SK-N-SH (cell line): ENCODE measurements at places on chromosomes 1 and 21.

DNA sequence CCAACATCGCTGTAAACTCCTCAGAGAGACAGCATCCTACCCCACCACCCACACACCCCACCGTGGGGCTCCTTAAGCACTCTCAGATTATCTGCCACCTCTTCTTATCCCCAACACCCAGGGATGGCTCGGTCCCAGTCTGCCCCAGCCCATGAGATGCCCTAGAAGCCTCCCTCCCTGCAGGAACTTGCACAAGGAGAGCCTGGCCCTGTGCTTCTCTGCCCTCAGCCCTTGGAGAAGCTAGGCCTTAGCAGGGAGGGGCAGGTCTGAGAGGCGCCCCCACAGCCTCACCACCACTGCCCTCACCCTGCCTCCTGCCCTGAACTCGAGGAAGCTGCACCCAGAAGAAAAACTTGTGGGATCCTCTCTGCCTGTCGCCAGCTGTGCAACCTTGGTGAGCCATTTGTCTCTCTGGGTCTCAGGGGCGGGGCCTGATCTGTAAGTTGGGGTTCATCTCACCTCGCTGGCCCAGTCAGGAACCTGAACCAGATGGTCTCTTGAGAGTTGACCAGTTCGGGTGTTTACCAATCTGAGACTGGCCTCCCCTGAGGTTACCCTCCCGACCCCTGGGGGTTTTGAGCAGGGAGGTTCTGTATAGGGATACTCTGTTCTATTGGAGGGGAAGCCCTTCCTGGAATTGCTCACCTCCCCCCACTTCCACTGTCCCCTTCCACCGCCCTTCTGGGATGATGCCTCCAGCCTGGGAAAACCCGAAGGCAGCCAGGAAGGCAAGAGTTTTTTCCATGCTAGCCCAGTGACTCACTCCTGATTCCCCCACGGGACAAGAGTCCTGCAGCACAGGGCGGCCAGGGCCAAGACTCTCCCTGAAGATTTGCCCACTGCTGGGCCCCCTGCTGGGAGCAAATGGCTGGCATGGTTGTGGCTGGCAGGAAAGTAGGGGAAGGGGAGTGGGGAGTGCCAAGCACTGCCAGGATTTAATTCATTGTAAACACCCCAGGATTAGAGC, at the start of gene S100A3:
TSS of gene S100A3 (minus strand) at position 537 of the 967 bp plus-strand sequence. CDS start 773 bp downstream, outside the sequence.
- no peak for DNase-seq
- H3K27ac ChIP-seq, result peak within 1 kb of the TSS; percentile 91
- H3K4me1 ChIP-seq, result peaks cover 65% of the 10 kb centered on the region; the same call in 1 of the 2 replicates
- H3K27me3 ChIP-seq, result no peaks in the 10 kb centered on the region
- H3K36me3 ChIP-seq, result no peaks in the 10 kb centered on the region
- H3K4me3 ChIP-seq, result no peak within 1 kb of the TSS

- no peak overlapping the region for H3K27ac ChIP-seq
- H3K36me3 ChIP-seq, result peaks cover 71% of the 10 kb centered on the region
- DNase-seq, result no peak
- no peak overlapping the region for H3K4me3 ChIP-seq
- H3K4me1 ChIP-seq, result 0 out of 2 replicates have a peak, but pooled peaks cover 12% of the 10 kb centered on the region
Observed at GRCh38 chr21:34878940-34879339, 170.2 kb downstream of the RUNX1 start.

DNA sequence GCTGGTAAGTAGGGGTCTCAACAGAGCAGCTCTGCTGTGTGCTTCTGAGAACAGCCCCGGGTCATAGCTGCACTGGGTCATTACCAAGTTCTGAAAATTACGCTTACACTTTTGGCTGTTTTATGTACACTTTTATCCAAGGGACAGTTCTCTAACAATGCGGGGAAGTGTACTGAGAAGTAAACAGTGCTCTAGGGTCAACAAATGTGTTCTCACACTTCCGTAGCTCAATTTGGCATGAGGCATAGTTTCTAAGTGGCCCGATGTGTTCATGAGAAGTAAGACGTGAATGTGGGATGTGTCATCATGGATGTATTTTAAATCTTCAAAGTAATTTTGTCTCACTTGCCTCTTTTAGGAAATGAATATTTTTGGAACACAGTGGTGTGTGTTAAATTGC, 10.9 kb upstream of the VAMP3 start:
- no peak overlapping the region for H3K27ac ChIP-seq
- H3K27me3 ChIP-seq, result no peaks in the 10 kb centered on the region
- no peak for DNase-seq
- H3K4me1 ChIP-seq, result no peaks in the 10 kb centered on the region
- no peak overlapping the region for H3K4me3 ChIP-seq

GRCh38 chr1:23924601-23925000, 11.4 kb upstream of the CNR2 start:
- no peak overlapping the region for H3K27ac ChIP-seq
- H3K36me3 ChIP-seq, result no peaks in the 10 kb centered on the region
- no peaks in the 10 kb centered on the region for H3K27me3 ChIP-seq
- H3K4me1 ChIP-seq, result peaks cover 6% of the 10 kb centered on the region; the same call in 1 of the 2 replicates
- no peak for DNase-seq

GRCh38 chr1:162055062-162055461, 14.4 kb upstream of the NOS1AP start:
- no peak overlapping the region for H3K27ac ChIP-seq
- H3K27me3 ChIP-seq, result no peaks in the 10 kb centered on the region; the same call in 1 of the 2 replicates
- H3K4me1 ChIP-seq, result no peaks in the 10 kb centered on the region
- H3K4me3 ChIP-seq, result no peak overlapping the region
- no peaks in the 10 kb centered on the region for H3K36me3 ChIP-seq

DNA sequence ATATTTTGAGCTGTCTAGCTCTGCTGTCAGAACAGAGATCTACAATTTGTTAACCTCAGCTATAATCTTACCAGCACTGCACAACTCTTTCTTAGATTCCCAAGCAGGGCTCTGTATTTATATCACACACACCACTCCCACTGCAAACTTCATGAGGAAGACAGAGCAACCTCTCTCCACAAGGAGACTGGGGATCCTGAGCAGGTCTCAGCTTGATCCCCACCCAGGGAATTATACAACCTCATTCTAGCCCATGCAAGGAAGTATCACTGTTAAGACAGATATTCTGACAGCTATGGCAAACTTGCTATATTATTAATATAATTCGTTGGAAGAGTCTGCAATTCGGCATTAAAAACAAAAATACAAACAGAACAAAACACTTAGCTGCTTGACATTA, 40.4 kb downstream of the EGLN1 start:
- H3K4me3 ChIP-seq, result no peak overlapping the region

DNA sequence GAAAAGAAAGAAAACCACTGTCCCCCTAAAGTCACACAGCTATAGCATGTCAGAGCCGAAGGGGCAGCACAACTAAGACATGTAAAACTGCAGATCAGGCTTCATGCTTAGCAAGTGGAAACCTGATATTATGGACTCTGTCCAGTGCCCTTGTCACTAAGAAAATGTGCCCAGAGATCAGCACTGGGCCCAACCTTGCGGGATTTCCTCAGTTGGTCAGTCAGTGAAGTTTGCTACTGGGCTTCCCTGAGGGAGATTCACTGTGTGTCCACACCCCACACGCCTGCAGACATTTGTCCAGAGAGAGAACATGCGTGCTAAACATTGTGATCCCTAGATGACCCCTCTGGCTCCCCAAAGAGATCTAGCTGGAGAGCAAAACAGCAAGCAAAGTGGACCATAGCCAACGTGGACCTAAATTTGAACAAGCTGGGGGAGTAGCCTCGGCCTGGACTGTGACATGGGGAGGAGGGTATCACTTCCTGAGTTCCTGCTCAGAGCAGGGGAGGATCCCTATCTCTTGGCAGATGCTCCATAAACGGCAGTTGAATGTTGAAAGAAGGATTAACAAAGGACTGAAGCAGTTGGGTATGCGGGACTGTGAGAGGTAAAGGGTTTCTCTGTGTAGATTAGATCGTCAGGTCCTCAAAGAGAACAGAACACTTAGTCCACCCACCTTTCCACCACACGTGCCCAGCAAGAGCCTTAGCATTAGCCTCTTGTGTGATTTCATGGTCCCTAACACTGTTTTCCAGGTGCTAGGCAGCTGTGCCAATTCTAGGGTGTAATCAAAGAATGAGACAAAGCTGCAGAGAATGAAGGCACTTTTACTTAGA, 53.6 kb downstream of the GLUL start:
- no peak overlapping the region for H3K4me3 ChIP-seq
- H3K27ac ChIP-seq, result no peak overlapping the region
- no peaks in the 10 kb centered on the region for H3K36me3 ChIP-seq
- no peak for DNase-seq
- no peaks in the 10 kb centered on the region for H3K27me3 ChIP-seq

DNA sequence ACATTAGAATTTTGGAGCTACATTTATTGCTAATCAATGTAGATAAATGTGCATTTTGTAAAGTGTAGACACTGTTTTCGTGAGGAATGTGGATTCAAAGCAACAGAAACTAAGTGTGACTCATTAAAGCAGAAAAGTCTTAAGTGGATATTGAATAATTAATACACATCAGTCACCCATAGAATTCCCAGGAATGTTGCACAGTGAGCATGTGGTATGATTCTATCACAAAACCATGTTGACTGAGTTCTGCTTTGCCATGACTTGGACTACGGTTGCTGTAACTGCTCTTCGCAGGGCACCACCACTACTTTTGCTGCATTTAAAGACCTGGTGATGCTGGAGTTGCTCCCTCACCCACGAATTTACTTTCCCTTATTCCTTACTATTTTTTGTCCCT, 471.8 kb downstream of the KCNT2 start:
- DNase-seq, result no peak
- no peak overlapping the region for H3K27ac ChIP-seq
- no peaks in the 10 kb centered on the region for H3K27me3 ChIP-seq
- no peaks in the 10 kb centered on the region; the same call in 1 of the 2 replicates for H3K4me1 ChIP-seq
- no peak overlapping the region for H3K4me3 ChIP-seq
- H3K36me3 ChIP-seq, result no peaks in the 10 kb centered on the region

DNA sequence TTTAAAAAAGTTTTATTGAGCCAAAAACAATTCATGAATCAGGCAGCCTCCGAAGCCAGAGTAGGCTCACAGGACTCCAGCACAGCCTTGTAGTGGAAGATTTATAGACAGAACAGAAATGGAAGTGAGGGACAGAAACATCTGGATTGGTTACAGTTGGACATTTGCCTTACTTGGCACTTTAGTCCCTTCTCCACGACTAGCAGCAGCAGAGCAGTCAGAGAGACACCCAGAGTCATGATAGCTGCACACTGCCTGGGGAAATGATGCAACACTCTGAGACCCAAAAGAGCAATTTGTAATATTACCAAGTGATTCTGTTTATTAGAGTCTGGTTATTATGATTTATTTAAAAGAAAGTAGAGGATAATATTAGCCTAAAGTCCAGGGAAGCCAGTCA, 72.2 kb upstream of the KRTAP11-1 start:
- H3K27me3 ChIP-seq, result no peaks in the 10 kb centered on the region
- H3K4me3 ChIP-seq, result no peak overlapping the region
- no peaks in the 10 kb centered on the region for H3K36me3 ChIP-seq
- no peak for DNase-seq
- no peak overlapping the region for H3K27ac ChIP-seq

DNA sequence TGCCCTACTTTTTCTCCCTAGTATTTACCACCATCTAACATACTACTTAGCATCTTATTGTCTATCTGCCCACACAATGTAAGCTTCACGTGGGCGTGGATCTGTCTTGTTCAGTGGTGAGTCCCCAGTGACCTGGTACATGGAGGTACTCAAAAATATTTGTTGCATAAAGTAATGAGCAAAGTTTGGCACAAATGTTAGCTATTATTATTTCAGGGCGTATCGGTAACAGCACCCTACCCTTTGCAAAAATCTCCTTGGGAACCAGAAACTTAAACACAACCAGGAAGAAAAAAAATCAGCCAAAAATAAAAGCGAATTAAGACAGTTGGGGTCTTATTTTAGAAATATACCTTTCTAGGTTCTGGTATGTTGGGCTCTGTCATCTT, 454 bp upstream of the NENF start:
- peak overlapping the region; percentile 50 for H3K27ac ChIP-seq
- DNase-seq, result no peak
- H3K27me3 ChIP-seq, result no peaks in the 10 kb centered on the region

GRCh38 chr21:42644223-42645208, 8.9 kb upstream of the PDE9A start:
- H3K4me1 ChIP-seq, result no peaks in the 10 kb centered on the region
- H3K36me3 ChIP-seq, result no peaks in the 10 kb centered on the region
- no peak overlapping the region for H3K4me3 ChIP-seq
- no peak for DNase-seq

GRCh38 chr1:211589782-211590721, 11.1 kb upstream of the SLC30A1 start:
- H3K36me3 ChIP-seq, result no peaks in the 10 kb centered on the region
- no peaks in the 10 kb centered on the region for H3K27me3 ChIP-seq
- H3K4me3 ChIP-seq, result no peak overlapping the region
- no peaks in the 10 kb centered on the region for H3K4me1 ChIP-seq
- no peak for DNase-seq
- H3K27ac ChIP-seq, result no peak overlapping the region

GRCh38 chr1:55043011-55043410, 3.7 kb downstream of the PCSK9 start:
- DNase-seq, result no peak
- no peaks in the 10 kb centered on the region for H3K36me3 ChIP-seq
- peaks cover 42% of the 10 kb centered on the region for H3K27me3 ChIP-seq

DNA sequence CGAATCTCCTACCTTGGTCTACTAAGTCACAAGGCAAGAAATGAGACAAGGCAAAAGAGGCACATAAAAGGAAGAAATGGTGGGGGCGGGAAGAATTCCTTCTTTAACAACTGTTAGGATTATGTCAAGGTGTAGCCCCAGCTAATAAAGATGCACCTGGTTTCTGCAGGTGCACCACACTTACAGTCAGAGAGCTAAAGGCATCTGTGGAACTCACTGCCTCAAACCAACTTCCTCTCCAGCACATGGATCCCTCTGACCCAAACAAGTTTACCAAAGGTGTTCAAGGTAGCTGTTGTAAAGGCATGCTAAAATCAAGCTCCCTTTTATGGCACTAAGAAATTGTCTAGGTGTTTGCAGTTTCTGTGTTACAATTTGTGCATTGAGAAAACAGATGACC, 38.1 kb downstream of the TGFBR3 start:
- H3K4me3 ChIP-seq, result no peak overlapping the region
- no peaks in the 10 kb centered on the region for H3K36me3 ChIP-seq

GRCh38 chr1:109396871-109397580, 692 bp downstream of the SORT1 start:
- no peak for DNase-seq
- H3K4me1 ChIP-seq, result peaks cover 21% of the 10 kb centered on the region
- no peak overlapping the region; the same call in 1 of the 2 replicates for H3K27ac ChIP-seq
- H3K36me3 ChIP-seq, result peaks cover 18% of the 10 kb centered on the region
- H3K27me3 ChIP-seq, result no peaks in the 10 kb centered on the region
- peak overlapping the region; percentile 65 for H3K4me3 ChIP-seq

- peaks cover 6% of the 10 kb centered on the region; the same call in 1 of the 2 replicates for H3K27me3 ChIP-seq
- H3K27ac ChIP-seq, result no peak overlapping the region
- H3K4me1 ChIP-seq, result peaks cover 8% of the 10 kb centered on the region; the same call in 1 of the 2 replicates
- no peaks in the 10 kb centered on the region for H3K36me3 ChIP-seq
Observed at GRCh38 chr21:42238185-42238934, 19.4 kb downstream of the ABCG1 start.

- H3K36me3 ChIP-seq, result no peaks in the 10 kb centered on the region
- DNase-seq, result no peak
- peaks cover 21% of the 10 kb centered on the region; the same call in 1 of the 2 replicates for H3K4me1 ChIP-seq
- H3K27me3 ChIP-seq, result peaks cover 83% of the 10 kb centered on the region
- no peak overlapping the region for H3K27ac ChIP-seq
- H3K4me3 ChIP-seq, result no peak overlapping the region
Observed at GRCh38 chr1:156424806-156425432, 55.9 kb downstream of the RHBG start.
